ENCODE measurements at places on chromosomes 6 and 20.

- no peak for DNase-seq
These were observed 83.6 kb downstream of the TMEM170B start for GRCh38 chr6:11621119-11621518.

GRCh38 chr6:127404133-127404532, 55.1 kb downstream of the KIAA0408 start:
- no peak for DNase-seq

DNA sequence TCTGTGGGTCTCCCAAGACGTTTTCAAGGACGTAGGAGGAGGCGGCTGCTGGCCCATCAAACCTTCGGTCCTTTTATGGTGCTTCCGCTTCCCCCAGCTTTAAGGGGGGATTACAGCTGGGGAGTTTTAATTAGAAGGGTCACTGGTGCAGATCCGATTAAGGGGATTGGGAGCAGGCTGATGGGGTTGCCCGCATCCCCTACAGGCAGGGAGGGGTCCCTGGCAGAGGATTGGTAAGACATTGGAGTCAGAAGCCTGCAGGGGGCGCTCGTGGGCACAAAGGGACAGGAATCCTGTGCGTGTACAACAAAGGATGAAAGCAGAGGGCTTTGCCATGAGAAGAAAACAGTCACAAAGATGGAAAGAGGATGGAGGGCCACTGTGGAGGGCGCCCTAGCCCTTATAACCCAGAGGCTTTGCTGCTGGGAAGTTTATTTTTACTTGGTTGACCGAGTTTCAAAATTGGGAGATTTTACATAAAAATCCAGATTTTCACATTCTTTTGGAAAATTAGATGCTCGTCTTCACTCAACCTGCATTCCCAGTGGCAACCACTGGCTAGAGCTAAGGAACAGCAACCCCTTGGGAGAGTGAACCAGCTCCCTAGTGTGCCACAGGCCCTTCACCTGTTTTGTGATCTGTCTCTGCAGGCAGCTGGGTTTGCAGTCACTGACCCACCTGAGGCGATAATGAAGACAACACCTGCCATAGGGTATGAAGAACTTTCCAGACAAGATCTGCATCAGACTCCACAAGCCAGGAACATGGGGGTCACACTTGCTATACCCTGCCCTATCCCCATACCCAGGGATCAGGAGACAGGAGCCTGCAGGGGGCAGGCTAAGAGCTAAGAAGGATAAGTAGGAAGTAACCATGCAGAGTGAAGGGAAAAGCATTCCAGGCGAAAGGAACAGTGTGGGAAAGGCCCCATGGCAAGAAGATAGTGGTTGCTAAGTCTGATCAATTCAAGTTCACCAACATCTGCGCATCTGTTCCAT, 97.7 kb downstream of the KCNB1 start:
- peak; percentile 30 for DNase-seq

DNA sequence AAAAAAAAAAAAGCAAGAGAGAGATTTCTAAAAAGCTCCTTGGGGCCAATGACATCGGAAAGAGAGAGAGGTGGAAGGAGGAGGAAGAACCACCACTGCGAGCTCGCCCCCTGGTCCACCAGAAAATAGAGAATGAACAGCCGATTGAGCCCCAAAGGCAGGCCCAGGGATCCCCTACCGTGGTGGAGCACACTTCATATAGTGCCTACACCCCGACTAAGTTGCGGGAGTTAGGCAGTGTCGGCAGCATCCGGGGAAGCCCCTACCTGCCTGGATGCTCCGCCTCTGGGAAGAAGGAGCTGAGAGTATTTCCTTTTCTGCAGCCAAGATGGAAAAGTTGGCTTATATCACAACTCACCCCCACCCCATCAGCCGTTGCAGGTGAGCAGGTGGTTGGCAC, 38.6 kb upstream of the HSF2 start:
- DNase-seq, result no peak

GRCh38 chr20:11436113-11436905, 481.4 kb upstream of the BTBD3 start:
- no peak for DNase-seq

DNA sequence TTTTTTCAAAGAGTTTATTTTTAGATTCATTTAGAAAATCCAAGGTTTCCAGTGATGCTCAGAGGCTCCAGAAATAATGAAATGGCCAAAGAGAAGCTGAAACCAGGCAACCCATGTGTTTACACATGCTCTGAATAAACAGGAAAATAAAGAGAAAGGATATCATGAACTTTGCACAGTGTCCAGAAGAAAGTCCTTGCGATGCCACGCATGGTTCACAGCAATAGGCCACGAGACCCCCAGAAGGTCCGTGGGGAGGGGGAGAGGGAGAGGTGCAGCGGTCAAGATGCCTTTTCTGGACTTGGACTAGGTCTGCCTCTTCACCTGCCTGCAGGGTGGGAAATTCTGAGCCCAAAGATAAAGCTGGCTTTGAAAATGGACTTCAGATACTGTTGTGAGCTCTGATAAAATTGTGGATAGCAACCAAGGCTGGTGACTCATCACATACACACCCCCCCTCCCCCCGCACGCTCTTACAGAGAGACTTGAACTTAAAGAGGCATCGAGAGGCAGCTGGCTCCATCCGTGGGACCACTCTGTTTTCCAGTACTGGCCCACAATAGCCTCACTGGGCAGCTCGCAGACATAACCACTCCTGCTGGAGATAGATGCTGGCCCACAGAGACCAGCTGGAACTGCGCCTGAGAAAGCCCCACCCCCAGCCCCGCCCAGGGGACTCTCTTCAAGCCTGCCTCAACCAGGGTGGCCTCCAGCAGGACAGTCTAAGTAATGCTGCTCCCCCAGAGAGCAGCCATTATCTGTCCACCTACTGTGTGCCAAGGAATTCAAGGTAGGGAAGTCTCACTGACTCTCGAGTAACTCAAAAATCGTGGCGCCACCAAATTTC, 21.2 kb upstream of the NFATC2 start:
- peak; percentile 15 for DNase-seq

DNA sequence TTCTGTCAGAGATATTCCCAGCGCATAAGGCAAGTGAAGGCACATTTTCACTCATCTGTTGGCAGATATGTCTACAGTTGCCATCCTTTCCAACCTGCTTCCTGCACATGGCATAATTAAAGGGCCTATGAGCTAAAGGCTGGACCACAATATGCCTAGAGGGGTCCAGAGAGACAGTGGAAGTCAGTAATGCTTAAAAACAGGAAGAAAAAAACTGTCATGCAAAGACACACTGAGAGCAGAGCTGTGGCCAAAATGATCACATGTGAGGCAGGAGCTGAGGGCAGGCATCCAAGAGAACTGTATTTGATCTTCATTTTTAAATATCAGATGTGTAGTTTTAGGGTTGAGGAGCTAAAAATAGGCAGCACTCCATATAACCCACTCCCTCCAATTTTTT, 125.0 kb upstream of the BACH2 start:
- DNase-seq, result no peak
